ENCODE measurements at places on chromosomes 7 and 10. TPM values are rescaled to one million over a fixed set of nuclear protein-coding genes. Genes with fewer than 3 reads are reported as not detected.

The CLEC2L gene
- not detected for total RNA-seq

The SLC13A1 gene
- not detected for total RNA-seq

The SLC13A4 gene
- not detected for total RNA-seq

DNA sequence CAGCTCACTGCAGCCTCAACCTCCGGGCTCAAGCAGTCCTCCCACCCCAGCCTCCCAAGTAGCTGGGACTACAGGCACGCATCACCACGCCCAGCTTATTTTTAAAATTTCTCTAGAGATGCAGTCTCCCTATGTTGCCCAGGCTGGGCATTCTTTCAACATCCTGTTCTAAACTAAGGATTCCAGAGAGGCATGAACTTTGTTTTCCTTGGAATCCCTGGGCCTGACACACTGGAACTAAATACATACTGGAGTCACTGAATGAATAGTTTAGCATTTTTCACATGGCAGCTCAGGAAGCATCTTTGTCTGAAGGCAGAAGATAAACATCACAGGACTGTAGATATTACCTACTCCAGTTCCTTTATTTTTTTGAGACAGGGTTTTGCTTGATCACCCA, 108.7 kb downstream of the ITIH5 start:
- no peak for DNase-seq

Data from activated T-cell treated with anti-CD3 and anti-CD28 coated beads, Interleukin-2, amount 50 U/mL, for 72 hours (primary cell).